Dermis lymphatic vessel endothelial cell (primary cell): ENCODE measurements at places on chromosomes 2 and 18. TPM values are rescaled to one million over a fixed set of nuclear protein-coding genes. Genes with fewer than 3 reads are reported as not detected.

The TEKT4 gene
- not detected in 2 replicates for total RNA-seq

The VWC2L gene
- not detected in 2 replicates for total RNA-seq

The HOXD12 gene
- total RNA-seq: not detected in 2 replicates

The NOTO gene
- not detected in 2 replicates for total RNA-seq

The GPR75 gene
- 0.76 and 1.1 TPM in 2 replicates for total RNA-seq

The SERPINB12 gene
- total RNA-seq: not detected in 2 replicates

The SIX3 gene
- total RNA-seq: not detected in 2 replicates

The FOXD4L1 gene
- under 0.01 TPM in 1 of 2 replicates, not detected in the other for total RNA-seq

The MOGAT1 gene
- not detected in 2 replicates for total RNA-seq

The GRP gene
- total RNA-seq: not detected in 2 replicates

The SCN3A gene
- 0.69 and 14.8 TPM in 2 replicates for total RNA-seq

The FEV gene
- total RNA-seq: not detected in 2 replicates

The UGT1A1 gene
- not detected in 2 replicates for total RNA-seq

The PROC gene
- 0.11 and 0.52 TPM in 2 replicates for total RNA-seq

The ANKRD36B gene
- total RNA-seq: 38.5 and 49.4 TPM in 2 replicates
